ENCODE measurements at places on chromosomes 16 and 17.
A peak's percentile ranks its signal among the peaks of the same experiment; 100 is the strongest.

GRCh38 chr17:14144508-14144907, 75.2 kb downstream of the COX10 start:
- DNase-seq, result no peak

DNA sequence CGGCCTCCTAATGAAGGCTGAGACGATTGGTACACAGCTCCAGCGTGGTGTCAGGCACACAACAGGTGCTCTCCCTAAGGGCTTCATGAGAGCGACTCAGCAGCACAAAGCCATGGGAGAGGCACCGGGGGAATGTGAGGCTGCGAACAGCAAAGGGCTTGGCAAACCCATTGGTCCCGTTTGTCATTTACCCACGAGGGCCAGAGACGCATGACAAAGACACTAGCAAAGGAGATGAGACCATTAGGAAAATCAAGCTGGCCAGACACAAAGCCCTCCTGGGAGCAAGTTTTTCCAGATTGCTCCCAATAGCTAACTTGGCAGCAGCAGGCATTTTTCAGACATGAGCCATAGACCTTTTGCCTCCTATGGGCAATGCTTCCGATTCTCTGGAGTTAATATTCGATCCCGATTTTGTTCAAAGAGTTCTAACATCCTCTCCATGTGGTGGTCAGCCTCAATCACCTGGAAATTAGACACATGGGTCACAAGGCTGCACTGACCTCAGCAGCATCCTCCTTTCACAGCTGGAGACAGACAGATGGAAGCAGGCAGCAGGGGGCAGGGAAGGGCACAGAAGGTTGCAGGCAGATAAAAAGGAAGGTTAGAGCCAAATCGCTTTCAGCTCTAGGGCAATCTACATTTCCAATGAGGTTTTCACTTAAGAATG, 38.2 kb downstream of the TK2 start:
- no peak for DNase-seq

- no peak for DNase-seq
These were observed 45.4 kb upstream of the MYOCD start for GRCh38 chr17:12620200-12620720.

DNA sequence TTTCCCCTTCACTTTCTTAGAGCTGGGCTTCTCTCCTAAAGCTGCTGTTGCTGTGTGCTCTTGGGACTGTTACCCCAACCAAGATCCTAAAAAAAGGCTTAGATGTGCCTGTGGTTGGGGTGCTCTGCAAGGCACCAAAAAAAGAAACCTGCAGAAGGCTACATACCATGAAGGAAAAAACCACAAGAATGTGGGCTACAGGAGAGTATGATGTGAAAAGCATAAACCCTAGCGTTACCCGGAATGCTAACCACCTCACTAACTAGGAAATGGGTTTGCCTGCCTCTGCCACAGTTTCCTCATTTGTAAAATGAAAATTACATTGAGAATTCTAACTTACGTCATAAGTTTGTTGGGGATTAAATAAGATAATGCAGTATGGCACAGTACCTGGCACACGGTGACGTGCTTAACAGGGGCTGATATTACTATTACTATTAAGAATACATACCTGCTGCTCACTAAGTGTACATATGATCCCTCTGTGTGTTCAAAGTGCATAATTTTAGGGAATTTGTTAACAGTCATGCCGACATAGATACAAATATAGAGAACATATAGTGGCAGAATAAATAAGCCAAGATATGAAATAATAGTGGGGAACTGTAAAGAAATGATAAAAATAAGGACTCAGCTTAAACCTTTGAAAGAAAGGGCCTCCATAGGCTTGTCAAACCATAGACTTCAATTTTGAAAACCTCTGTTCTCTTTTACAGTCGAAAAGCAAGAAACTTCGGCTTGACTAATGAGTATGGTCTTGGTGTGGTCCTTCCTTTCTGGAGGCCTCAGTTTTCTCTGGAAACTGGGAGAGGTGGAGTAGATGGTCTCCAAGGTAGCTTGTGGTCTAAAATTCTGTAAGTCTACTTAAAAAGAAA, 177.8 kb upstream of the TBX2 start:
- DNase-seq, result no peak

DNA sequence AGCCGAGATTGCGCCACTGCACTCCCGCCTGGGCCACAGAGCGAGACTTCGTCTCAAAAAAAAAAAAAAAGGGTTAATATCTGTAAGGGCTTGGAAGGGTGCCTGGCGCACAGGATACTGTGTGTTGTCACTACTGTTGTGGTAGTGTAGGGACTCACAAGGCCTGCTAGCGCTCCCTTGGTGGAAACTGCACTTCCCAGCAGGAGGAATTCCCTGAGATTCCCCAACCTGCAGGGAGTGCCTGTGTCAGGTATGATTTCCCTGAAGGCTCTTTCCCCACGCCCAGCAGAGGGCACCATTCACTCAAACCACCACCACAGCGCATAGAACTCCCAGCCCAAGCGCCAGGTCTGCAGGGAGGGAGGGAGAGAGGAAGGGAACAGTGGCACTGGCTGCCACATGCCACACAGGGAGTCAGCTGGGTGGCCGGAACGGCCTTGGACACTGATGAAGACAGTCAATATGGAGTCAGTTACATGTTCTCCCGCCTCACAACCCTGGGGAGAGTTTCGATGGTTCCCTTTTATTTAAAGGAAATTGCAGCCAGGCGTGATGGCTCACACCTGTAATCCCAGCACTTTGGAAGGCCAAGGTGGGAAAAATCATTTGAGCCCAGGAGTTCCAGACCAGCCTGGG, 32.7 kb upstream of the CDH1 start:
- peak; percentile 94 for DNase-seq

GRCh38 chr16:71880176-71880575, 3.8 kb downstream of the ZNF821 start:
- DNase-seq, result no peak

- peak; percentile 76 for DNase-seq
These were observed 6.1 kb upstream of the SP2 start for GRCh38 chr17:47889734-47890529.

Data from HuH-7 (cell line).